ENCODE measurements at places on chromosomes 12 and 14. TPM values are rescaled to one million over a fixed set of nuclear protein-coding genes. Genes with fewer than 3 reads are reported as not detected.

The POTEM gene
- polyA plus RNA-seq, result not detected

The SAMD15 gene
- polyA plus RNA-seq, result 0.91 TPM

The TGM1 gene
- 41.0 TPM for polyA plus RNA-seq

The SYT1 gene
- 0.82 TPM for polyA plus RNA-seq

The IRAK3 gene
- 5.9 TPM for polyA plus RNA-seq

The GYS2 gene
- 0.14 TPM for polyA plus RNA-seq

The C14orf180 gene
- 0.18 TPM for polyA plus RNA-seq

The AACS gene
- polyA plus RNA-seq, result 17.0 TPM

The CLEC9A gene
- polyA plus RNA-seq, result 12.6 TPM

The DIO2 gene
- 1.3 TPM for polyA plus RNA-seq

The RPL6 gene
- polyA plus RNA-seq, result 3,437 TPM

The HOXC12 gene
- 0.07 TPM for polyA plus RNA-seq

The FLVCR2 gene
- polyA plus RNA-seq, result 5.7 TPM

The TDP1 gene
- polyA plus RNA-seq, result 12.5 TPM

The CPNE6 gene
- polyA plus RNA-seq, result 0.34 TPM

The SOAT2 gene
- polyA plus RNA-seq, result 0.71 TPM

The PIANP gene
- 0.23 TPM for polyA plus RNA-seq

The RFX4 gene
- polyA plus RNA-seq, result 0.23 TPM

The KRT73 gene
- polyA plus RNA-seq, result 1.9 TPM
